GM13977 (cell line): ENCODE measurements at places on chromosomes 11 and 22.

- DNase-seq = no peak
These were observed 25.7 kb downstream of the OPCML start for GRCh38 chr11:133506551-133507094.

- peak; percentile 78 for DNase-seq
These were observed 6.5 kb upstream of the CYB5R3 start for GRCh38 chr22:42655693-42656092.

DNA sequence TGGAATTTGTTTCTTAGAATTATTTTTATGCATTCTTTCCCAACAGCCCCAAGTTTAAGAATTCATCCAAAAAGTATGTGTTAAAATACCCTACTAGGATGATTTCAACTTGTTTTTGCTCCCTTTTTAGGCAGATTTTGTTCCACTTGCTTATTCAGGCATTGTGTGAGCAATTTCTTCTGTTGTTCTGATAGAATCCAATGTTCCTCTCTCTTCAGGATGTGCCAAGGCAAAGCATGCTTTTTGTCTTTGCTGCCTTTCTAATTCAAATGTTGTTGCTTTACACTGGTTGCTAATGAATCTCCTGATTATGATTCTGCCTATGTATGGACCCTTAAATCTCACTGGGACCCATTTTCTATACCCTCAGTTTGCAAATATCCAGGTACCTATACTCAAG is 131.2 kb upstream of the ARHGAP42 start:
- DNase-seq = no peak

- DNase-seq = no peak
These were observed 60.0 kb downstream of the GLYATL1 start for GRCh38 chr11:58999291-58999680.

DNA sequence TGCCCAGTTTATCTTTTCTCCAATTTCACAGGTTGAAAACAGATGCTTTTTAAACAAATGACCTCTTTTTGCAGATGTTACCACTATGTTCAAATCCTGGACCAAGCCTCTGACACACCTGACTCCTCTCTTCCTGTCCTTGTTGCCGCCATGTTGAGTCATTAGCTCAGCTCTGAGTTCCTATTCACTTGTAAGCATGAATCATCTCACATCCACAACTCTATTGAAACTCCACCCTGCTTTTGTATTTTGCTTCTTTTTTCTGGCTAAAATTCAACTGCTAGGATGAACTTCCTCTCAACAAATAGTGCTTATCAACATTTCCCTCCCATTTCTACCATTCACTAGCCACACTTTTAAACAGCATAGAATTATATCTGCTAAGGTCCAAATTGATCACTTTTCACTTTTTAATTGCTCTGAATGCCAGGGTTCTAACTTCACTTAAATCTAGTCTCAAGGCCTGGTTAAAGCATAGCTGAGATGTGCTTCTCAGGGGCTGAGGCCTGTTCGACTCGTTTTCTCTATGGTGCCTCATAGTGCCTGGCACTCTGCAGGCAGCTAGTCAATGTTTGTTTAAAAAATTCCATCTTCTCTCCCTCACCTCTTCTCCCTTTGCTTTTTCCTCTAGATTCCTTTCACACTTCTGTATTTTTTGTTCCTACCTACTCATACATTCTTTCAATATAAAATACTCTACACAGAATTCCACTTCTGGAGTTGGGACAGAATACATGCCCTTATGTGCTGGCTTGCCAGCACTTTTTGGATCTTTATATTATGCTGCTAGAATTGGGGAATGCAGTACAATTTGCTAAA is 3.9 kb downstream of the JOSD1 start:
- DNase-seq = no peak

DNA sequence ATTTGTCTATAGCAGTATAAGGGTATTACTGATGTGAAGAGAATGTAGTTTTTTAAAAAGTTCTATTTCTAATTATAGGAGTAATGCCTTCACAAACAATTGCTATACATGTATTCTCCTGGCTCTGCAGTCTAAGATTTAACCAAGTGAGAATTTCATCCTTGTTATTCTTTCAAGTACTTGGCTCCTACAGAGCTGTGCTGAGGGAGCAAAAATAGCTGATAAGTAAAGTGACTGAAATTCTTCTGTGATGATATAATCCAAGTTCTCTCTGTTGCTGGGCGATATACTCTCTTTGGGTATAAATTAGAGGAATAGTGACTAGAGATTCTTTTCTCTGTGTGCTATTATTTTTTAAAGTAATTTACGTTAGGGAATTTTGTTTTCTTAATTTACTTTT is 68.0 kb downstream of the PGR start:
- DNase-seq = no peak

- DNase-seq = no peak
These were observed 36.5 kb upstream of the CELSR1 start for GRCh38 chr22:46573781-46574437.

DNA sequence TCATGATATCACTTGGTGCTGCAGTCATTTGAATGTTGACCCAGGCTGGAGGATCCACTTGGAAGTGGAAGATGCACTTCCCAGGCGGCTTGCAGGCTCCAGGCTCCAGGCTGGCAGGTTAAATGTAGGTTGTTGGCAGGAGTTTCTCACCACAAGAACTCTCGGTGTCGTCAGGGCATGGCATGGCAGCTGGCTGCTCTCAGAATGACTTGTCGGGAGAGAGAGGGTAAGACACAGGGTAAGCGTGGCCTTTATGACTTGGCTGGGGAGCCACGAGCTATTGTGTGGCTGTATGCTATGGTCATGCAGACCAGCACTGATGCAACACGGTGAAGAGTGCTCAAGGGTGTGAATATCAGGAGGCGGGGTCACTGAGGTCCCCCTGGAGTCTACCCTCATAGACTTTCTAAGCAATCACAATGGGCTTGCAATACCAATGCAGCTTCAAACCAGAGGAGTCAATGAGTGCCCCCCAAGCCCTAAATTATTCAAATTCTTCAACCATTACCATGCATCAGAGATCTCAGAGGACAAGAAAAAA is 1027.7 kb downstream of the OPCML start:
- no peak for DNase-seq

DNA sequence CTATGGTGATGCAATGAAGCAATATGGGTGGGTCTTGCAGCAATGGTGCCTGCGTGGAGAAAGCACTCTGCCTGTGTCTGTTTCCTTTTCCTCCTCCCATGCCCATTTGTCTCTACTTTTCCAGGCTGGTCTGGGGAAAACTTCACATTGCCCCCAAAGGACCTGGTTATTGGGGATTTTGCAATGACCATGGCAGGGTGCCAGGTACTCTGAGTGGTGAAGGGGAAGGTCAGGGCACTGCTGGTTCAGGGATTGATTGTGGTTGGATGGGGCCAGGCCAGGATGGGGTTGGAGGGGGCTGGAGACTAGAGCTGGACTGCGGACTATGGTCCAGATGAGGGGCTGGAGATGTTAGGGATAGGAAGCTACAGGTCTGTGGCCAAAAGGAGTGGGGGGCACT is 92.1 kb downstream of the INSC start:
- no peak for DNase-seq

DNA sequence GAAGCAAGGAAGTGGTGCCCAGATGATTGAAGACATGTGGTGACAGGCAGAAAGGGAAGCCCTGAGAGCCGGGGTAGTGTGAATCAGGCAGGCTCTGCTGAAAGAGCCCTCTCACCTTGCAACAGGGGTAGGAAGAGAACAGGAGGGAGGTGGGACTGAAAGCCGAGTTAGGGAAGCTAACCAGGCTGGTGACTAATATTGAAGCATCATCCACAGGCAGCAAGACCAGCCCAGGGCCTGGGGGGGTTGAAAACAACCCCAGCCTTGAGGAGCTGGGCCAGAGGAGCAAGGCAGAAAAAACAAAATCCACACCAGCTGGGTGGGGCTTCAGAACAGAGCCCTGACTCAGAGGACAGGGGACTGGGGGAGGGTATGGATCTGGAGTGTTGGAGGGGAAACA is 35.0 kb upstream of the CRTAM start:
- no peak for DNase-seq

- DNase-seq = no peak
These were observed 31.4 kb downstream of the IGLL5 start for GRCh38 chr22:22919041-22919440.

GRCh38 chr11:47248304-47248663 is 330 bp downstream of the ACP2 start:
- DNase-seq = no peak

- DNase-seq = no peak
These were observed 68.2 kb downstream of the DNAJC24 start for GRCh38 chr11:31437742-31438435.

DNA sequence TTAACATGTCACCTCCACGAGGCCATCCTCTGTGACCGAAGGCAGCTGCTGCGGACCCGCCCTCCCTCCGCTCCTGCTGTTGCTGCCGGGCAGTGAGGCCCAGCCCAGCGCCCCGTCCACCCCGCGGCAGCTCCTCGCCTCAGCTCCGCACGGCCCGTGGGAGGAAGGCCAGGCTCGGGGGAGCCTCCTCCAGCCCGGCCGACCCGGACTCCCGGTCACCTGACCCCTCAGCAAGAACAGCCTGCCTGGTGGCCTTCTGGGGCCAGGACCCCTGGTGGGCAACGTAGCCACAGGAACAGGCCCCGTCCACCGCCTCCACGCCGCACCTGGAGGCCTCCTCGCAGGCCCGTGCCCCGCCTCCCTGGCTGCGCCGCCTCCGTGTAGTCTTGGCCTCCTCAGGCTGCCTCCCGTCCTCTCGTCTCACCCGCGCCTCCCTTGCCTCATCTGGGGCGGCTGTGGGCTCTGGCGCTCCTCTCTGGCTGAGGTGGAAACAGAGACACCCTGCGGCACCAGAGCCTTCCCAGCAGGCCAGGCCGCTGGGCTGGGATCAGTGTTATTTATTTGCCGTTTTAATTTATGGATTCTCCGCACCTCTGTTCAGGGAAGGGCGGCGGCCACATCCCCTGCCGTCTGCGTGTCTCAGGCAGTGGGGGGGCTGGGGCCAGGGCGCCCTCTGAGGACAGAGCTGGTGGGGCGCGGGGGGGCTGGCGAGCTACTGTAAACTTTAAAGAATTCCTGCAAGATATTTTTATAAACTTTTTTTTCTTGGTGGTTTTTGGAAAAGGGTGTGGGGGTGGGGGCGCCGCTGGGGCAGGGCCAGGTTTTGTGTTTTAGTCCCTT is 25.4 kb downstream of the MOB2 start:
- no peak for DNase-seq

GRCh38 chr22:31281733-31282132 is 10.6 kb downstream of the PIK3IP1 start:
- no peak for DNase-seq

GRCh38 chr22:45757068-45757467 is 85.4 kb downstream of the ATXN10 start:
- DNase-seq = no peak

DNA sequence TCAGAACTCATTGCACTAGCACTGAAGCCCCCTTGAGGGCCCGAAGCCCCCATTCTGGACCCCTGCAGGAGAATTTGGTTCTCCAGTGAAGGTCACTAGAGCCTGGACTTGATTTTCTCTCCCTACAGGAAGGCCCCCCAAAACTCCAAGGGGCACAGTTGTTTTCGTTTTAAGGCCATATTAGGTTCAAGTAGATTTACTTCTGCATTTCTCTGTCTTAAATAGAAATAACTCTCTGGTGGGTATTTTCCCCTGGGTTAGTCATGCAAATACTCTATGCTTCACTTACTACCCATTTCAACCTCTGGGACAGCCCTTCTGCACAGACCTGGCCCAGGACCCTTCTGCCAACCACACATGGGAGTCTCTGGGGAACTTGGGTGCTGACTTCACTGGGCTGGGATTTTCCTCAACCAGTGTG is 41.6 kb downstream of the WEE1 start:
- DNase-seq = peak; percentile 78

DNA sequence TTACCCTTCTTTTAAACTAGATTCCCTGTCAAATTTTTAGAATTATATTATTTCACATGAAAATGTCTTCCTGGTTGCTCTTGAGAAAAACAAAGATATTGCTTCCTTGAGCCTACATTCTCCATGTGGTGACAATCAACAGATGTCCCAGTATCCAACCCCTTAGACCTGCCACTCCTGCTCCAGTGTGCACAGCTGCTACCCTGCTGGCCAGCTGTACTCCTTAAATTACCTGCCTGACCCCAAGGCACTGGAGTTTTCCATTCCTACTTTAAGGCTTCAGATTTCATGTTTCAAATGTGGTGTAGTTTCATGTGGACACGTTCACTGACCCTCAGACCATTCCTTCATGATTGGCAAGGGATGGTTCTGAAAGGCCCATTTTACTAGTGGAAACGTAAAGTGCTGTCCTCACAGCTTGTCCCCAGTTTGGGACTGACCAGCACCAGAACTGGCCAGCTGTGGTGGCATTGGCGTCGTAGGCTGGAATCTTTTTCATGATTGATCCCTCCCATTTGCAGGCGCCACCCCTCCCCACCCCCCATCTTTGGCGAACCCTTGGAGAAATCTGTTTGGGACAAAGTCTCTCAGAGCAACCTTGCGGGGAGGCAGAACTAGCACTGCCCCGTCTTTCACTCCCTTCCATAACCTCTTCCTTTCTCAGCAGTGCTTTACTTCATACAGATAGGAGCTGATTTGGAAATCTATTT is 123.5 kb downstream of the DBX1 start:
- DNase-seq = no peak

DNA sequence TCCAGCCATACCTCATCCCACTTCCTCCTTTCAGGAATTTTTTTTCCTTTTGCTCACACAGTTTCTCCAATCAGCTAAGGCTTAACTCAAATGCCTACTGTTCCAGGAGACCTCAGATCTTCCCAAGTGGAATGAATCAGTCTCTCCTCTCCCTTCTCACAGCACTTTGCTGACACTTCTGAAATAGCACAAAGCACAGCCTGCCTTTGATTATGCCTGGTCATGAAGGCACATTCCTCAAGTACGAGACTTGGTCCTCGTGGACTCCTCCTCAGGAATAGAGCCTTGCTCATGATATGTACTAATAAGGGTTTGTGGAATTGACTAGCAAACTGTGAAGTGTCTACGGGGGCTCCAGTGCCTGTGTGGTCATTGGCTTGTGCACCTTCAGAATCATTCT is 176.7 kb upstream of the TENM4 start:
- no peak for DNase-seq

GRCh38 chr11:57164317-57164716 is 17.4 kb upstream of the LRRC55 start:
- DNase-seq = no peak

DNA sequence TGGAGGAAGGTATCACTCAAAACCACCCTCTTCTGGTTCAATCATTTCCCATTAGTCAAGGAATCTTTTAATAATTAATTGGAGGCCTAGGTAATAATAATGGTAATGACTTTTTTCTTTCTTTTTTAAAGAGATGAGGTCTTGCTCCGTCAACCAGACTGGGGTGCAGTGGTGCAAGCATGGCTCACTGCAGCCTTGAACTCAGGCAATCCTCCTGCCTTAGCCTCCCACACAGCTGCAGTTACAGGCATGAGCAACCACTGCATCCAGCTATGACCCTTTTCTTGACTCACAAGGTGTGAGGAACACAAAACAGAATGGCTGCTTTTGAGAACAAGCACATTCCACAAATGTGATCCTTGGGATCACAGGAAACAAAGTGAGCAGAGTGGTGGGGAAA is 3.6 kb downstream of the POLDIP3 start:
- DNase-seq = no peak

DNA sequence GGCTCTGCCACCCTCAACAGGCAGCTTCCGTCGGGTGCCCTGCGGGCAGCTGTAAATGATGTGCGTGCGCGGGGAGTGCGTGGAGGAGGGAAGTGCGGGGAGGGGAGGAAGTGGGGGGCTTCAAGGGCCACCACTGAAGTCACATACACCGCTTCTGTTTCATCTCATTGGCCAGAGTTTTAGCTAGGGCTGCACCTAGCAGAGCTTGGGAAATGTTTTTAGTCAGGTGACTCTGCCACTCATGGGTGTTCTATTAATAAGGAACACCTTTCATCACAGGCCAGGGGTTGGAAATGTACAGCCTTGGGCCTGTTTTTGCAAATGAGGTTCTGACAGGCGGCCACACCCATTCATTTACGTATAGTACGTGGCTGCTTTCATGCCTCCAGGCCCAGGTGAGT is 14.6 kb downstream of the FAM118A start:
- DNase-seq = no peak
